ENCODE measurements at places on chromosomes 2 and 18. TPM values are rescaled to one million over a fixed set of nuclear protein-coding genes. Genes with fewer than 3 reads are reported as not detected.

DNA sequence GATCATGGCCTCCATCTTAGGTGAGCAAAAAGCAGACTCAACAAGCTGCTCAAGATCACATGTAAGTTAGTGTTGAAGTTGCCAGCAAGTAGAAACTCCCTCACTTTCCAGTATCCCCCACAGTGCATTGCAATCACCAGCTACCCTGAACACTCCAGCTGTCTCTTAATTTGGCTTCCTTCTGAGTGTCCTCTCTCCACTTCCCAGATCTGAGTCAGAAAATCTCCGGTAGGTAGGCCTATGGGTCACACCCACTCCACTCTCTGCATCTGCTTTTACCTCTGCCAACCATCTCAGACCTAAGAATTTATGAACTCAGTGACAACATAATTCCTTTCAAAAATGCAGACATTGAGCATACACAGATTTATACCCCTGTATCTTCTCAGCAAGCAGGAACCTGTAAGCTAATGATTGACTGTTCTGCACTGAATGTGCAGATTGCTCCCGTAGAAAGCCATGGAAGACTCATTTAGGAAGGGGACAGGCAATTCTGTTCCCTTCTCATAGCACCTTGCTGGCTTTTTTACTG lies 656.9 kb downstream of the EPHA4 start:
- no peak for DNase-seq

DNA sequence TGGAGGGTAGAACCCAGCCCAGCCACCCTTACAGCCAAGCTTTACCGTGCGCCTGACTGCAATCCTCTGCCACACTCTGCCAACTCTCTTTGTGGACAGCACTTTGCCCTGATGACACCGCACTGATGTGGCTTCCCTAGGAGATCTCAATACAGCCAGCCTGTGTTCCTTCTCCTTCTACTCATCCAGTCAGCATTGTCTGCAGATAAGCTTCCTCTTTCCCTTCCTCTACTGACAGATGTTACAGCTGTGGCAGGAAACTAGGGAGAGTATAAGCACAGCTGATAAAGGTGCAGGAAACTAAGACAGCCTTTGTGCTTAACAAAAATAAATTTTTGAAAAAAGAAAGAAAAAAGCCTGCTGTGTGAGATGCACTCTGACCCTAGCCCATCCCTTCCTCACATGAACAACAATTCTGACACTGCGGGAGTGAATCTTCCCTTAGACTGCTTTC lies 25.0 kb downstream of the CEP68 start:
- DNase-seq = no peak

EHD3 gene
- 2.4 TPM for total RNA-seq

- DNase-seq = no peak
Measured at GRCh38 chr2:107402330-107402729, 424.4 kb upstream of the RGPD4 start.

DNA sequence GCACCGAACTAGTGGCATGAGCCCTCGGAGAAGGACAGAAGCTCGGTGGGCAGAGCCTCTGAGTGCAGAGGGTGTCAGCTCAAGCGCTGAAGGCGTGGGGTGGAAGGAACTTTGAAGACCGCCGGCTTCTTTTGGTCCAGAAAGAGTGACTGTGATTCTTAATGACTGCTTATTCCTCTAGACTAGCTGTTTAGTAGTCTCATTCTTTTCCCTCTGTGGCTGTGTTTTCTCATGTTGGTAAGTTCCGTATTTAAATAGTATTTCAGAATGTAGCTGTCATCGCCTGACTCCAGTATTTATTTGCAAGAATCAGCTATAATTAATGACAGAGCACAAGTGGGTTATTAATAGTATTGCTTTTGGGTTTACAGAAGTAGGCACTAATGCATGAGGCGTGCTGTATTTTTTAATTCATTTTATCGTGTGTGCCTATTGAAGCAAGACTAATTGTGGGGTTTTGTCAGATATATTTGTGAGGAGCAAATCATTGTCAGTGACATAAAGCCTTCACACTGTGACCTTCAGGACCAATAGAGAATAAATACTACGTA lies 80.8 kb upstream of the NFATC1 start:
- DNase-seq = no peak

- DNase-seq = no peak
Measured at GRCh38 chr2:34936089-34936488, 1337.0 kb upstream of the FAM98A start.

CRYBA2 gene
- total RNA-seq = not detected

DNA sequence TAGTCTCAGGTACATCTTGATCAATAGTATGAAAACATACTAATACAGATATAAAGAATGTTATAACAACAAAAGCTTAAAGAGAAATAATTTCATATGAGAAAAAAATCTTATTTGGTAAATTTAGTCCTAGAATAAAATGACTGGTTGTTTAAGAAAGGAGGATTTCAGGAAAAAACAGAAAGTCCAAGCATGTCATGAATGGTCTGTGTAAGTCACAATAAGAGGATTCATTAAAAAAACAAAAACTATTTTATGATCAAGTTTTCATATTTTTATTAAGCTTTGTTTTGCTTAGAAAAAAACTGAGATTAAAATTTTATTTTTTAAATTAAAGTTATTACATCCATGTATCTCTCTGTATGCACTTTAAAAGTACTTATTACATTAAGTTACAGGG lies 353.9 kb upstream of the SPHKAP start:
- no peak for DNase-seq

- no peak for DNase-seq
Measured at GRCh38 chr2:241994556-241995213, 125.2 kb downstream of the RTP5 start.

DTYMK gene
- 22.1 TPM for total RNA-seq

RGPD5 gene
- 81.5 TPM for total RNA-seq

- no peak for DNase-seq
Measured at GRCh38 chr2:208254118-208254870, 577 bp downstream of the IDH1 start.

DNA sequence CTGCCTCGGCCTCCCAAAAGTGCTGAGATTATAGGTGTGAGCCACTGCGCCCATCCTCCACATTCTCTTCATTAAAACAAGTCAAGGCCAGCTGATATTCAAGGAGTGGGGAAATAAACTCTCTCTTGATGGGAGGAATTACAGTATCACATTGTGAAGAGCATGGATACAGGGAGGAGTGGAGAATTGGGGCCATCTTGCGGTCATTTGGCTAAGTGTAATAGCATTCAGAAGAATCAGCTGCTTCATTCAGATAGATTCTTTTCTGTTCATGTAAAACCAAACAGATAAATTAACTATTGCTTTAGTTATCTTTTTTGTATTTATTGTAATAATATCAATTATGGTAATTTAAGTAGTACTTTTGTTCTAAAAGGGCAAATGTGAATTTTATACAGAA lies 156.3 kb downstream of the UBR3 start:
- DNase-seq = no peak

SNTG2 gene
- 5.6 TPM for total RNA-seq
